ENCODE measurements at places on chromosomes 12 and 14.

GRCh38 chr14:100589071-100589759, 2.0 kb upstream of the BEGAIN start:
- DNase-seq, result peak; percentile 4

- DNase-seq, result no peak
These were observed 165.2 kb downstream of the VRK1 start for GRCh38 chr14:96962337-96962736.

GRCh38 chr12:56572288-56572687, 50.7 kb downstream of the RBMS2 start:
- DNase-seq, result no peak

DNA sequence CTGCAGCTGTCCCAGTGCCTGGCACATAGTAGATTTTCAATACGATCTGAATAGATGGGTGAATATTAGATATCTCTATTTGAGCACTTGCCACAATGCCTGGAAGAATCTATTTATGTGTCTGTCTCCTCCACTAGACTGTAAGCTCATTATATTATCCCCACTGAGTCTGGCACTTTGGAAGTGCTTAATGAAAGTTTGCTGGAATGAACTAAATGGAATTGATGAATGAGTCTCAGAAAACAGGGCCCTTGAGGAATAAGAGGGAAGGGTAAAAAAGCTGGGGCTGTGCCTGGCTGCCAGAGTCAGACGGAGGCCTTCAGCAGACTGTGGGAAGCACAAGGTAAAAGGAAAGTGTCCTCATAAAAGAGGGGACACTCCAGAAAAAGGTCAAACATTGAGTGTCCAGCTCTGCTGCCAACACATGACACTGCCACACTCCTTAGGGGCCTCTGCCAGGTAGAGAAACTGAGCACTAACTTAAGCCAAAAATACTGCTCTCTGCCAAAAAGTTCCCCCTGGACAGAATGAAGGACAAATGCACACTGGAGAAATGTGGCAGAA, 39.3 kb downstream of the GLT8D2 start:
- DNase-seq, result no peak

- DNase-seq, result no peak
These were observed 113.6 kb downstream of the PEBP1 start for GRCh38 chr12:118249547-118249946.

GRCh38 chr14:77436042-77436441, 12.7 kb upstream of the NOXRED1 start:
- no peak for DNase-seq

DNA sequence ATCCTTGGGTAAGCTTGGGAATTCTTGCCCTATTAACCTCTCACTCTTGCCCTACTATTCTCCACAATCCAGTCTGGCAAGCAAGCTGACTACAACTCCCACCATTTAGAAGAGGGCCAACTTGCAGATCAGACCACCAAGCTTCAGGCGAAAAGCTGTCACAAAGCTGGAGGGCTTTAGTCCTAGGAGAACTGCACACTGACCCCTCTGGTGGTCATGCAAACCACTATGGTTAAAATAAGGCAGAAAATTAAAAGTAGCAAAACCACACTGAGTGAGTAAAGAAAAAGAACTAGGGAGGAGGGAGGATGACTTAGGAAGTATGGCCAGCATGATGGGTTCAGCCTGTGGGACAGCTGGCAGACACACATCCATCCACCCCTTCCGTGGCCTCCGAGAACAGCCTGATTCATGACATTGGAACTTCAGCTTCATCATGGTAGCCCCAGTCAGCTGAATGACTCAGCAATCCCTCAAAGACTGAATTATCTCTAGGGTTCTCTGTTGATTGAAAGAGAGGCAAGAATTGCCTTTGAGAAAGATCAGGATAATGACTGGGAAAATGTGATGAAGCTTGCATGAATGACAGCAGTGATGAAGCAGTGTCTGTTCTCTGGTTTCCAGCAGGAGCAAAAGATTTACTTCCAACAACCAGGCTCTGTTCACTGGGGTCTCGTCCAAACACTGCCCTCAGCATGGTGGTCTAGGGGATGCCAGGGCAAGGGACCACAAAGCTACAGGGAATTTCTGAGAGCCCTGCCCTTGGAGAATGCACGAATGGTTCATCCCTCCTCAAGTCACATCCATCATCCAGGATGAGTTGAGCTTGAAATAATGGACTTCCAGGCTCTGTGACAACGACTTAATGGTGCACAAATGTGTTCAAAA, 24.4 kb downstream of the PITPNM2 start:
- DNase-seq, result no peak

- no peak for DNase-seq
These were observed 296.5 kb downstream of the TMEM132D start for GRCh38 chr12:129607301-129607700.

DNA sequence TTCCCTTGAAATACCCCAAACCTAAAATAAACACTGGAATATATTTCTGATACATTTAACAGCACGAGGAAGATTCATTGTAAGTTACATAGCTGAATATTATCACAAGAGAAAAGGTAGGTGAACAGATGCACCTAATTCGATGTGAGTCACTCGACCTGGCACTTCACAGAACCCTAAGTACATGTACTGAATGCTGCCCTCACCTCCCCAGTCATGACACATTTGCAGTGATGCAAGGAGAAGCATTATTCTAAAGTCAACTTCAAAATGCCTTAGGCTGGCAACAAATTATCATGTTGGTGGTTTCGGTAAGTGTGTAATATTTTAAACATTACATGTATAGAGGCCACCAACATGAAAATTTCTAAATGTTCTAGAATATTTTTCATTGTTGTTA, 35.2 kb upstream of the TMTC2 start:
- DNase-seq, result no peak

DNA sequence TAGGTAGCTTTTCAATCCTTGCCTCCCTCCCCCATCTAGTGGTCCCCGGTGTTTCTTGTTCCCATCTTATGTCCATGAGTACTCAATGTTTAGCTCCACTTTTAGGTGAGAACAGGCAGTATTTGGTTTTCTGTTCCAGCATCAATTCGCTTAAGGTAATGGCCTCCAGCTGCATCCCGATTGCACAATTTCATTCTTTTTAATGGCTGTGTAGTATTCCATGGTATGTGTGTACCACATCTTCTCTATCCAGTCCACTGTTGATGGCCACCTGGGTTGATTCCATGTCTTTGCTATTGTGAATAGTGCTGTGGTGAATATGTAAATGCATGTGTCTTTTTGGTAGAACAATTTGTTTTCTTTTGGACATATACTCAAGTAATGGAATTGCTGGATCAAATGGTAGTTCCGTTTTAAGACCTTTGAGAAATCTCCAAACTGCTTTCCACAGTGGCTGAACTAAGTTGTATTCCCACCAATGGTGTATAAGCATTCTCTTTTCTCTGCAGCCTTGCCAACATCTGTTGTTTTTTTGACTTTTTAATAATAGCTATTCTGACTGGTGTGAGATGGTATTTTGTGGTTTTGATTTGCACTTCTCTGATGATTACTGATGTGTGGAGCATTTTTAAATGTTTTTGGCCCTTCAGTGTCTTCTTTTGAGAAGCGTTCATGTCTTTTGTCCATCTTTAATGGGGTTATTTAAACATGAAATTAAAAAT, 34.2 kb upstream of the ASPG start:
- no peak for DNase-seq

- no peak for DNase-seq
These were observed 773.2 kb upstream of the ALG10B start for GRCh38 chr12:37543131-37543965.

GRCh38 chr14:60862283-60862682, 118.6 kb downstream of the TRMT5 start:
- peak; percentile 66 for DNase-seq

DNA sequence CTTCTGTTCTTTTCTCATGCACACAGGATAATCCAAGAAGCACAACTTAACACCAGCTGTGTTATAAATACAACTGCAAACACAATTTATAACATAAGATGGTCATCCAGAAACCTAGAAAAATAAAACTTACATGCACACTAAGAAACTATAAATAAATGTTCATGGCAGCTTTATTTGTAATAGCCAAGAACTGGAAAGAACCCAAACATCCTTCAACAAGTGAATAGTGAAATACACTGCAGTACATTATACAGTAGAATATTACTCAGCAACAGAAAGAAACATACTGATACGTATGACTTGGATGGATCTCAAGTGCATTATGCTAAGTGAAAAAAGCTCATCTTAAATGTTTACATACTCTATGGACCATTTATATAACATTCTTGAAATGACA, 132.7 kb downstream of the SPTSSA start:
- DNase-seq, result no peak

- no peak for DNase-seq
These were observed 68.5 kb upstream of the LGR5 start for GRCh38 chr12:71371122-71371521.

- no peak for DNase-seq
These were observed 211.8 kb downstream of the MSRB3 start for GRCh38 chr12:65490250-65490649.

DNA sequence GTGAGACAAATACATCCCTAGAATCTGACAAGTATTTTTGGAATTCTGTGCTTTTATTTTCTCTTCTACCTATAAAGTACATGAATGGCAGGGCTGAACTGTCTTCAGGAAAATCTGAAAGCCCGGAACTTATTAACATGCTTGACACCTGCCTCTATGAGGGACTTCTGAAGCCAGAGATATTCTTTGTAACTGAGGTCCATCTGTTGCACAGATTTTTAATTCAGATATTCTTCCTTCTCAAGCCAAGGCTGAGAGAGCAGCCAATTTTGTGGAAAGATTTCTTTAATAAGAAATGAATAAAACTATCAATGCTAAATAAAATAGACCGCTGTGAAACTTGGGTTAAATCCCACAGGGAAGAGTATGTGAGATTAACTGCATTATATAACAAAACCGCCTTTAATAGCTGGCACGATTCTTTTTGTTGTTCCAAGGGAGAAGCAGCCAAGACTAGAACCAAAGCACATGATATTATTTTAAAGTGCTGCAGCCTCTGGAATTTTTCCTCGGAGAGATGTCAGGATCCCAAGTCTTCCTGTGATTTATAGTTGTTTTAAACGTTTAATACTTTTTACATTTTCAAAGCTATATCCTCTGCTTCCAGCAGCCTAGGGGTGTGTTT, 148.9 kb downstream of the CRADD start:
- DNase-seq, result no peak

- no peak for DNase-seq
These were observed 17.8 kb downstream of the UTP20 start for GRCh38 chr12:101297661-101298060.

GRCh38 chr14:53441789-53442188, 288.7 kb upstream of the DDHD1 start:
- no peak for DNase-seq

DNA sequence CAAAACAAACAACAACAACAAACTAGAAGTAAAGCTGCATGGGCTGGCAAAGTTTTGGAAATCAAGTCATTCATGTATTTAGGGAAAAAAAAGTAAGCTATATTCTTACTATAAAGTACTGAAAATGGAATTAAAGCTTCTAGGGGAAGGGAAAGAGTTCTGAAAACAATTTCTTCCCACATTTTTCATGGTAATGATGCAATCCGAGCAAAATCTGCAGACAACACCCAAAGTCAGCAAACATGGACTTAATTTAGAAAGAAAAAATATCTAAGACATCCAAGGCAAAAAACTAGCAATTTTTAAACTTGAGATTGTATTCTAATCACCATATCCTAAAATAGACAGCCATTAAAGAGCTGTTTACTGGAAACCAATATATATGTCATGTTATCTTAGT, 86.3 kb downstream of the LRP6 start:
- no peak for DNase-seq

DNA sequence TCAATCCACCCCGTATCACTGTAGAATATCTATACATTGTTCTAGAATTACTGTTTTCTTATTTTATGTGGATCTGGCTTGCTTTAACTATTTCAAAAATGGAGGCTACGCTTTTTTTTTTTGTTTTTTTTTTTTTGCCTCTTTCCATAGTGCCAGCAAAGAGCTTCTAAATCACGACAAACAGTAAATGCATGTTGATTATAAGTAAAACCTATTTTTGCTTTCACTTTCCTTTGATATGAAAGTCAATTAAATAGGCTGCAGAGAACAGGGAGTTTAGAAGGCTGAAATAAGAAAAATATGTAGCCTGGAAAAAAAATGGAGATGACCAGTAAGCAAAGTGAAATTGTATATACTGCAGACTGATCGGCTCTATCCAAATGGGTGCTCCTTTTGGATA, 112.3 kb upstream of the AMIGO2 start:
- no peak for DNase-seq

DNA sequence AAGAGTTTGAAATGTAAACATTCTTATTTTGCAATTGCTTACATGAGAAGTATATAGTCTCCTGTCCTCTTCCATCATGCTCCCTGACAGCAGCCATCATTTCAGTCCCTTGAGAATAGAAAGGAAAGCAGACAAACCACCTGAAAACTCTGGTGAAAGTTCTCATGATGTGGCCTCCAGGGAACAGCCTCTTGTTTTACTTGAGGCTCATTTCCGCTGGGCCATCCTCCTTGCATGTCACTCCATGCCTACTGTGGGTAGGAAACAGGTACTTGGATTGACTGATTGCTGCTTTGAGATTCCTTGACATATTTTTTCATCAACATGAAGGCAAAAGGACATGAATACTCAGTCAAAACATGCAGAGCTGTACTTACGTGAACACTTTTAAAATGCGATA, 6.0 kb downstream of the SYT1 start:
- DNase-seq, result no peak

DNA sequence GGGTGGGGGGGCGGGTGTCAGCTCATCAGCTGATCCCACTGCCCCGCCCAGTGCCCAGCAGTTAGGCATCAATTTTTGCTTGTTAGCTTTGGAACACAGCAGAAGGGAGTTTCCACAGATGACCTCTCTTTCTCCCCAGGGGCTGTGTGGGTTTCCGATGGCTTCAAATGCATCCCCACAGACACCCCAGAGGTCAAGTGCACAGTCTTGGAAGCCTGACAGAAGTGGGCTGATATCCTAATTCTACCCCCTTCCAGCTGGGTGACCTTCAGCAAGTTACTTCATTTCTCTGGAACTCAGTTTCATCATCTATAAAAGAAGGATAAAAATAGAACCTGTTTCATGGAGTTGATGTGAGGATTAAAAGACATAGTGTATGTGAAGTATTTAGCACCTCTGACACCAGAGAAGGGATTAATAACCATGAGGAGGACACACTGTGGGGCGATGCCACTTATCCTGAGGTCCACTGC, 22.0 kb downstream of the TTC9 start:
- no peak for DNase-seq

GRCh38 chr12:54019091-54019811, 9.0 kb upstream of the HOXC6 start:
- no peak for DNase-seq

DNA sequence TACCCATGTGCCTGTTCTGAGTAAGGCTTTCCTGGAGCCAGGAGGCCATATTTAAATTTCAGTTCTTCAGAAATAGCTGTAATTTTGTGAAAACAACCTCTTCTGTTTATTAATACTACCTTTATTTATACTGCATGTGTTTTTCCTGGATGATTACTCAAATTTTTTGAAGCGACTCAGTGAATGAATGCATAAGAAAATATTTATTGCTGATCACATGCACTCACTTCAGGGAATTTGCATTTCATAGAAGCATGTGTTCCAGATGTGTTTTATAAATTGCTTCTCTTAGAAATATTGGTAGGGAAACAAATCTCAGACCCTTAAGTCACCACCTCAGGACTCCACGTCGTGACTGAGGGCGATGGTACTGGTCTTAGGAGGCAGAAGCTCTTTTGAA, 21.8 kb upstream of the DCN start:
- no peak for DNase-seq

Measured in gastrocnemius medialis (tissue), 4 donors.